Activated CD4-positive, alpha-beta T cell treated with anti-CD3 and anti-CD28 coated beads, Interleukin-2, amount 50 U/mL, for 48 hours (primary cell): ENCODE measurements at places on chromosomes 11 and 22.

DNA sequence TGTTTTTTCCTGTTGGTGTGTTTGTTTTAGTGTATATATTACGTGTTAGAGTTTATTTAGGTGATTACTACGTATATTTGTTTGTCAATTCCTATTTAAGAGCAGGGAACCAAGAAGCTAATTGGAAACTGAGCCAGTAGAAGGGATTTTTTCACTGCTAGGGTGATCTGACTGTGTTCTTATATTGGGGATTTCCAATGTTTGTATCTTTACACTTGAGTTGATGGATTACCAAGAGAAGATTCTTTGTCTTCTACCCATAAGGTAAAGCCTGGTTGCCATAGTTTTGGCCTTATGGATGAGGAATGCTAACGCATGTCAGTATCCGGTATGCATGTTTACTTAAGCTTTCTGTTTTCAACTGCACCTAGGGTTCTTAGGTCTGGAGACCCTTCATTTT is 35.6 kb downstream of the SIK2 start:
- no peak for DNase-seq

DNA sequence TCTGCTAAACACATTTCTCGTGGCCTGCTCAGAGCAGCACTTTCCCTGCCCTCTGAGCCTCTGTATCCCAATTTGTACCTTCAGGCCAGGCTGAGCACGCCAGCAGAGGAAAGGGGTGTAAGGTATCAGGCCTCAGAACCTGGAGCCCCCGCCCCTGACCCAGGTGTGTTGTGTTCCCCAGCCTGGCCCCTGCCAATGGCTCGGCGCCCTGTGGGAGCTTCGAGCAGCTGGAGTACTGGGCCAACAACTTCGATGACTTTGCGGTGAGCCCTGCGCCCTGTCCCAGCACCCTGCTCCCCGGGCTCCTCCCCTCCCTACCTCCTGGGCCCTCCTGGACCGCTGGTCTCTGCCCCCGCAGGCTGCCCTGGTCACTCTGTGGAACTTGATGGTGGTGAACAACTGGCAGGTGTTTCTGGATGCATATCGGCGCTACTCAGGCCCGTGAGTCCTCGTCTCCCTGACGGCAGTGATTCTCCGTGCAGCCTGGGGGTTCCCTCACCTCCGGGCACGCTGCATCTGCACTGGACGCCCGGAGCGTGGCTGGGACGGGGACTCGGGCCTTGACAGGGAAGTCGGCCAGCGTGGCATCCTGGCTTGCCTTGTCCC is 36.9 kb downstream of the TPCN2 start:
- no peak for DNase-seq

GRCh38 chr11:133402551-133402950 is 129.8 kb downstream of the OPCML start:
- DNase-seq, result no peak

DNA sequence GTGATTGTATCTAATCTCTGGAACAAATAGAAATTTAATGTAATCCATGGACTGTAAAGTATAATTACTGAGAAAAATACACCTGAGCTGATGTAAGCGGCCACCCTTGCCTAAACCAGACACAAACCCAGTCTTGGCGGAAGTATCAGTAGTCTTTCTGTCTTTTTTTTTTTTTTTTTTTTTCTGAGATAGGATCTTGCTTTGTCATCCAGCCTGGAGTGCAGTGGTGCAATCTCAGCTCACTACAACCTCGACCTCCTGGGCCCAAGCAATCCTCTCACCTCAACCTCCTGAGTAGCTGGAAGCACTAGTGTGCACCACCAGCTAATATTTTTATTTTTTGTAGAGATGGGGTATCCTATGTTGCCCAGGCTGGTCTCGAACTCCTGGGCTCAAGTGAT is 5.5 kb upstream of the CXCR5 start:
- no peak for DNase-seq

DNA sequence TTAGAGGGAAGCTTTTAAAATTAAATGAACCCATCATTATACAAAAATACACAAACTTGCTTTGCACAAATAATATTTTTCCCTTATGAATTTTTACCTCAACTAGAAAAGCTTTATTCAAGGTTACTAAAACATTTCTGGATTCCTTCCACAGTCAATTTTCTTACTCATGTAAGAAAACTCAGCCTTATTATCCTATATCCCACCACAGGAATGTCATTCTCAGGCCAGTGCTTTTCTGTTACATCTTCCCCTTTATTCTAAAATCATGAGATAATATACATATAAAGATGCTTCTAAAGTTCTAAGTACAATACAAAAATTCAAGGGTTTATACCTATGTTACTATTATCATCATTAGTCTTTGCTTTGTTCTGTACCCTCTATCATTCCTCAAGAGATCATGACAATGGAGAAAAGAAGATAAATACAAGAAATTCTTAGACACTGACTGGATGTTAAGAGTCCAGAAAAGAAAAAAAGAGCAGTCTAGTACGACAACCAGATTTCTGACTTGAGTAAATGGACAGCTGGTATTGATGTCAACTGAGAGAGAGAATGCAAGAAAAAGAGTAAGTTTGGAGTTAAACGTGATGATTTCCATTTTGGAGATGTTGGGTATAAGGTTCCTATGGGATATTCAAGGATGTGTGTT is 60.3 kb downstream of the MTMR2 start:
- DNase-seq, result no peak

GRCh38 chr11:123430721-123431497 is 840 bp downstream of the GRAMD1B start:
- DNase-seq, result peak; percentile 65

- no peak for DNase-seq
Observed at GRCh38 chr22:41846268-41846987, 13.5 kb downstream of the SREBF2 start.

- no peak for DNase-seq
Observed at GRCh38 chr22:19761725-19762567, 1.4 kb downstream of the TBX1 start.

DNA sequence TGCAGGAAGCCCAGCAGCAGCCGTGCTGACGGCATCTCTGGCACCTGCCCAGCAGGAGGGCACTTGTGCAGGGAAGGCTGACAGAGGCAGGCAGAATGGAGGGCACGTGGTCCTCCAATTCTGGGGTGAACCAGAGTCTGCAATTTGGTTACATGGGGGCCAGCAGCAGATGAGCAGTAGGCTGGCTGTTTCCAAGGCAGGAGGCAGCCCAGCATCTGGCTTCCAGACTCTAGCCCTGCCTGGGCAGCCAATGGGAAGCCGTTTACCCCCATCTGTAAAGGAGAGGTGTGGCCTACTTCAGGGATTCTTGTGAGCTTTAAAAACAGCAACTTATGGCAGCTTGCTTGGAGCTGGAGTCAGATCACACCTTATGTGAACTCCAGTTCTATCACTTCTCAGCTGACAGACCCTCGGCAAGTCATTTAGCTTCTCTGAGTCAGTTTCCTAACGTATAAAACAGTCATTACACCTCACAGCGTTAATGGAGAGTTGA is 27.9 kb upstream of the RASL10A start:
- DNase-seq, result no peak

DNA sequence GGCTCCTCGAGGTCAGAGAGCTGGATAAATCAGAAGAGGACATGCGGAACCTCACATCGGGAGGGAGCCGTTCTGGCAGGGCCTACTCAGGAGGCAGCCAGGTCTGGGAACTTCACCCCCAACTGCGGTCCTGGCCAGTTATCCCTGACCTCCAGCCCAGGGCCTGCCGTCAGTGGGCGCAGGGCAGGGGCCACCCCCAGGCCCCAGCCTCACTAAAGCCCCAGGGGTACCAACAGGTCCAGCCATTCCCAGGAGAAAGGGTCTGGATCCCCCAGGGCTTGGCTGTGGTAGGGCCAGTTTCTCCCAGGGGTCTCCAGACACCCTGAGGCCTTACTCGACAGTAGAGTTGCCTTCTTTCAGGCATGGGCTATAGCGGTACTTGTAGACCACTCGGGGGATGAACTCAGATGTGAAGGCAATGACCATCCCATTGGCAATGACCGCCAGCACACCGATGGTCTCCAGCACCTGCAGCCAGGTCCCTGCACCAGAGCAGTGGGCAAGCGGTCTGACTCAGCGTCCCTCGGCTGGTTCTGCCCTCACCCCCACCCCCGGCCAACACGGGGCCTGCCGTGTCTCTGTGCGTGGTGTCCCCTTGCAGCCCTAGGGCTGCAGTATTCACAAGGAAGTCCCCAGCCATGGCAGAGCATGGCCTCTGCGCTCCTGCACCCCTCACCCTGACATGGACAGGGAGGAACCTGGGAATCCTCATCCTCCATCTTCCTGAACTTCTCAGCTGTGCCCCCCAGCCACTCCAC is 4.6 kb upstream of the SIGIRR start:
- no peak for DNase-seq
